ENCODE measurements at places on chromosomes 5 and 9. TPM values are rescaled to one million over a fixed set of nuclear protein-coding genes. Genes with fewer than 3 reads are reported as not detected.

The JMY gene
- total RNA-seq: 12.2 TPM

The NACC2 gene
- 24.8 TPM for total RNA-seq

DNA sequence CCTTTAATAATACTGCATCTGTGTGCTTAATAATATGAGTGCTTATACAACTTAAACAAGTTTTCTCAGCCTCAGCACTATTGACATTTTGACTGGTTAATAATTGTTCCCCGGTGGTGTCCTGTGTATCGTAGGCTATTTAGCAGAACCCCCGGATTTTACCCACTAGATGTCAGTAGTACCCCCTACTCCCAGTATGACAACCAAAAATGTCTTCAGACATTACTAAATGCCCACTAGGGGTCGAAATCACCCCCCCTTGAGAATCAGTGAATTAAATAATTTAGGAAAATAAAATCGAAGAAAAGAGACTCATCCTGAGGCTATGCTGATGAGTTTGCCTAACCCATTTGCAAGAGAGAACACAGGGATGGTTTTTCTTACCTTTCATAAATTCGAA is 166.3 kb downstream of the ATP10B start:
- DNase-seq: peak; percentile 61

The RPL7A gene
- 904 TPM for total RNA-seq

- DNase-seq: no peak
Observed at GRCh38 chr5:2740876-2741555, 10.5 kb downstream of the IRX2 start.

- DNase-seq: no peak
Observed at GRCh38 chr5:149254506-149254905, 17.2 kb upstream of the AFAP1L1 start.

The JADE2 gene
- total RNA-seq: 128 TPM

DNA sequence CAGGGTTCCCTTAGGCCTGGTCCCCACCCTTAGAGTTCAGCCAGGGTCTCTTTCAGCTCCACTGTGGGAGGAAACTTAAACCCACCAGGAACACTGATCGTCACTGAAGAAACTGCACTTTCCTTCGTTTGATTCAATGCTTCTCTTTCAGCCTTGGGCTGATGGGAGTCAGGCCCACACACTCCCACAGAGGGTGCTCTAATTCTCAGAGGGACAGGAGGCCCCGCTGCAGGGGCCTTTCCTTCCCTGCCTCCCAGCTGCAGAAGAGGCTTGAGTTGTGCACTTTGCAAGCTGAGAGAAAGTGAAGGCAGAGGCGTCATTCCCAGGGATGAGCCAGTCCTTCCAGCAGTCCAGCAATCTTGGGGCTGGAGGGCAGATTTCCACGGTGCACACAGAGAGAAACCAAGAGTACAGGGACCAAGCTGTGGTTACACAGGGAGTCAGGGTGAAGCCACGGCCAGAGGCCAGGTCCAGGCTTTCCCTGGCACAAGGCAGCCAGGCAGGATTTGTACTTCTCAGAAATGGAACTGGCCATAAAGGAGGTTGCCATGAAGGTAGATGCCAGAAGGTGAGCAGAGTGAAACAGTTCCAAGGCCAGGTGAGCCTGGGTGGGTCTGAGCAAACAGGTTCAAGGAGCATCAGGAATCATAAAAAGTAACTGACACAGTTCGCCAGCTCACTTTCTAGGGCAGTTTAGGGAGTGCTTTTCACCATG is 10.4 kb upstream of the GLIPR2 start:
- DNase-seq: no peak

- peak; percentile 28 for DNase-seq
Observed at GRCh38 chr5:146662229-146662628, 146.2 kb upstream of the GPR151 start.

The LHX2 gene
- total RNA-seq: not detected

DNA sequence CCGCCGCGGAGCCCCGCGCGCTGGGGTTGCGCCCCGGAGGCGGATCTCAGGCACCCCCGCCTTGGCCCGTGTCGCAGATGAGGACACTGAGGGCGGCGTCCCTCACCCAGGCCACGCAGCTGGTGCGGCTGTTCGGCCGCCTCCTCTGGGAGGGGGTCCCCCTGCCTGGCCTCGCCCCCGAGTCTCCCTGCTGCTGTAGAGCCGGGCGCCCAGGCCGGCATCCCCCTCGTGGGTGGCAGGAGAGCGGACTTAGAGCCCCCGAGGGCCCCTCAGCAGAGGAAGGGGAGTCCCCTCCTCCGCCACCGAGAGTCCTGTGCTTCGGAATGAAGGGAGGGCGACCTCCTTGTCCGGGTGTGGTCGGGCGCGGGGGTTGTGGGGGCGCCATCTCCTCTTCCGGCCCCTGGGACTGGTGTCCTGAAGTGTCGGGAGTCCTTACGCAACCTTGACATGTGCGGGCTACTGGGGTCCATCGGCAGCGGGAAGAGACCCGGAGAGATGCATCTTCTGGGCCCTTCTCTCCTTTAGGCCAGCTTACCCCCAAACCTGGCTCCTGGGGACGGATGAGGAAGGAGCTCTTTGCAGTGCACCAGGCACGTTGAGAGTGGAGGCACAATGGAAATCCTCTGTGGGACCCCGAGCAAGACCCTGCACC is 11.7 kb upstream of the EXOSC2 start:
- DNase-seq: no peak

The TMEM252 gene
- not detected for total RNA-seq

The DPM2 gene
- 31.5 TPM for total RNA-seq

DNA sequence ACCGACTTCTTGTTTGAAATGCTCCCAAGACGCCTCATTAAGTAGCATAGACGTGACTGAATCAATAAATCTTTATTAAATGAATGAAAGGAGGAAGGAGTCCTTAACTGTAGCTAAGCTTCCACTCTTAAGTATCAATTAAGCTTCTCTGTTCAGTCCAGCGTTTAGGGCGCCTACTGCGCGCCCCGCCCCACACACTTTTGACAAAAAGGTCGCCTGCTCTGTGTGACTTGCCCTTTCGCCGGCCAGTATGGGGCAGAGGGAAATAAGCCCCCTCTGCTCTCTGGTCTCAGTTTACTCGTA is 662 bp upstream of the DOLPP1 start:
- no peak for DNase-seq

- no peak for DNase-seq
Observed at GRCh38 chr9:132957805-132958204, 13.4 kb upstream of the TSC1 start.

DNA sequence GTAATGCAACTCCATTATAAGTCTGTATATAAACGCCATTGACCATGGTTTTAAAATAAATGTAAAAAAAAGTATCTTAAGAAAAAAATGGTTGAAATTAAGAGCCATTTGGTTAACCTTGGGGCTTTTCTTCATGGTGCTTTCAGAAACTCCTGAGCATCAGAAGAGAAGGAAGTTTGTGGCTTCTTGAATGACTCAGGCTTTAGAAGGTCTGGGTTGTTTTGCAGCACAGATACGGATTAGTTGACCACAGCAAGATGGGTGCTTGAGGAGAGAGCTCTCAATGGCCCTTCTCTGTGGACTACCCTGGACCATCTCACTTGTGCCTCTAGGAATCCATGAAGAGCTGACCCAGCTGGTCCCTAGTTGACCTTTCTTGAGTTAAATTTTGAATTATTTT is 189.5 kb downstream of the TMEM38B start:
- no peak for DNase-seq

The VPS13A gene
- 32.7 TPM for total RNA-seq

The FAM153A gene
- total RNA-seq: 4.3 TPM

DNA sequence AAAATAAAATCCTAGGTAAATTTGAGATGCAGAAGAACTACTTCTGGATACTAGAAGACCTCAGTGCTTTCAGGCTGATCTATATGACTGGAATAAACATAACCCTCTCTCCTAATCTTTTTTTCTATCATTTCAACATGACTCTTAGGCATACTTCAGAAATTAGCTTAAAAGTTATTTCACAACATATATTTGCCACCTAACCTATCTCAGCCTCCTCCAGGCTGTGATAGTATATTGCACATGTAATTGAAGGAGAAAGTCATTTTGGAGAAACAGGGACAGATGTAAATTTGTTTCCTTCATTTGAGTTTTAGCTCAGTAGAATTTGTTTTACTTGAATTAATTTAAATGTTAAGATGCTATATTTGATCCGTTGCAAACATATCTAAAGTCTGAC is 1932.3 kb upstream of the CDH6 start:
- DNase-seq: no peak

GRCh38 chr5:105639068-105639467 is 2031.7 kb downstream of the EFNA5 start:
- DNase-seq: no peak

GRCh38 chr5:141903261-141903660 is 20.4 kb upstream of the DELE1 start:
- DNase-seq: no peak

- no peak for DNase-seq
Observed at GRCh38 chr9:70588999-70589398, 174.5 kb upstream of the KLF9 start.

GRCh38 chr9:71987471-71988371 is 72.7 kb downstream of the C9orf57 start:
- no peak for DNase-seq

The ZBTB26 gene
- 6.7 TPM for total RNA-seq

The LCNL1 gene
- total RNA-seq: not detected

- DNase-seq: no peak
Observed at GRCh38 chr9:21381448-21382339, 3.5 kb downstream of the IFNA2 start.

- no peak for DNase-seq
Observed at GRCh38 chr5:44681906-44682305, 126.8 kb upstream of the MRPS30 start.

The KIF4B gene
- total RNA-seq: not detected

GRCh38 chr5:84779186-84779585 is 394.5 kb upstream of the EDIL3 start:
- DNase-seq: no peak

DNA sequence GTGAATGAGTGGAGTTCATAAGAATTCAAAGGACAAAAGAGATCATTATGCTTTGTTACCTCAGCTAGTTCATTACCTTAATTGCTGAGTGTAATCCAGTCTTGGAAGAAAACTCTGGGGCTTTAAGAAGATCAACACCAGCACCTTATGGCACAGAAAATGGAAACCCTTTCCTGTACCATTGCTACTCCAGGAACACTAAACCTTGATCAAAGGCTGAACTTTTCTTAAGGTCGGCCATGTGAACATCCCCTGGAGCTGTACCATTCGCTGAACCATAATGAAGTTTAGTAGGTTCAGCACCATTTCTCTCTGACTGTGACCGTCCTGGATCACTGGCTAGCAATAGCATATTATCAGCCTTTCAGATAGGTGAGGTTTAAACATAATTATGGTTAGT is 97.4 kb downstream of the PBX3 start:
- DNase-seq: no peak

The KCNIP1 gene
- total RNA-seq: not detected

The RAI14 gene
- total RNA-seq: 56.2 TPM

- DNase-seq: no peak
Observed at GRCh38 chr9:69056191-69056815, 20.8 kb downstream of the FXN start.

- no peak for DNase-seq
Observed at GRCh38 chr9:17476401-17476800, 102.5 kb upstream of the SH3GL2 start.

All from Calu3 (cell line).